CD4-positive, CD25-positive, alpha-beta regulatory T cell (primary cell): ENCODE measurements at places on chromosomes 12 and 14.

DNA sequence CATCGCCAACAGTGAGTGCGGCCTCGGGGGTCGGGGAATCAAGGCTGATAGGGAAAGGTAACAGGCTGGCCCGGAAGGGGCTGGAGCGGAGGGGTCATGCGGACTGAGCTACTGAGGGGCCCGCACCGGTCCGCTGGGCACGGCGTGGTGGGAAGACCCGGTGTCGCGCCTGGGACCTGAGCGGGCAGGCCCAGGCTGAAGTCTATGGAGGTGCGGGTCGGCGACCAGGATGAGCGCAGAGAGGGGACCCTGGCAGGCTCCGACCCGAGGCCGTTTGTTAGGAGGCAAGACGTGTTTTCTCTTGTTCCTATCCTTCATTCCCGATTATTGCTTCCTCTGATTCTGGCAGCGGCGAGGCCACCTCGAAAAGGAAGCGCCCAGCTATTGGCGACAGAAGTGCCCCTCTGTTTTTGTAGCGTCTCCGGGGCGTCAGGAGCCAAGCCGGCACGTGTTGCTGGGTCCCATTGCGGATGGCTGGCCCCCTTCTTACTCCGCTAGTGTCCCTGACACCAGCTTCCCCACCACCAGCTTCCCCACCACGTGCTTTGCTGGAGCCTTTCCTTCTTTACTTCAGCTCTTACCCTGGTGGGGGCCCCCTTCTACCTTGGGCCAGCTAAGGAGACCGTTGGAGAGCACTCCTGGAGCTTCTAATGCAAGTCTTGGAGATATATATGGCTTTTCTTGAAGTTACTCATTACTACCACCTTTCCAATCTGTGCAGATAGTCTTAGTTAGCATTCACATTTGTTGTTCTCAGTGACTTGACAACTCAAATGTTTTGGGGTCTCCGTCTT lies 653 bp downstream of the PA2G4 start:
- H3K27ac ChIP-seq = peak overlapping the region; percentile 89
- DNase-seq = peak; percentile 17
- H3K36me3 ChIP-seq = peaks cover 31% of the 10 kb centered on the region
- no peaks in the 10 kb centered on the region for H3K27me3 ChIP-seq

DNA sequence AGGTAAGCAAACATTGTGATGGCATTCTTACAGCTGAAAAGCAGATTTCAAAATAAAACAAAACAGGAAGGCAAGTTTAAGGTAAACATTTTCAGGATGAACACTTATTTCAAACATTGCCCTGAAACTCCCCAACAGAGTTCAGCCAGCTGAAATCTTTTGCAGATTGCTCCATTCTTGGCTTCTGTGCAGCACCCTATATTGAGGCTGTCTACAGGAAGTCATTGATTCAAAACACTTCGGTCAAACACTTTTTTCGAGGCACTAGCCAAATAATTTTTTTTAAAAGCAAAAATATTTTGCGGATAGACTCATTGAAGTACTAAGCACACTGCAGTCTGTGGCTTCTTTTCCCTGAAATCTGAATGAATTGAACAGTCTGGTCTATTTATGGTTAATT lies 318.1 kb upstream of the PDE3A start:
- H3K27me3 ChIP-seq = no peaks in the 10 kb centered on the region
- no peak overlapping the region for H3K27ac ChIP-seq
- no peaks in the 10 kb centered on the region for H3K36me3 ChIP-seq
- H3K4me3 ChIP-seq = no peak overlapping the region
- H3K4me1 ChIP-seq = no peaks in the 10 kb centered on the region

- peaks cover 41% of the 10 kb centered on the region for H3K4me1 ChIP-seq
- H3K27ac ChIP-seq = peak overlapping the region; percentile 30
- H3K27me3 ChIP-seq = no peaks in the 10 kb centered on the region
- no peak overlapping the region for H3K4me3 ChIP-seq
These were observed 145.9 kb downstream of the PRKCH start for GRCh38 chr14:61467296-61467695.

- H3K27me3 ChIP-seq = no peaks in the 10 kb centered on the region
- no peak overlapping the region for H3K27ac ChIP-seq
- H3K4me3 ChIP-seq = no peak overlapping the region
- DNase-seq = no peak
These were observed 68.3 kb upstream of the SCN8A start for GRCh38 chr12:51522696-51523095.

DNA sequence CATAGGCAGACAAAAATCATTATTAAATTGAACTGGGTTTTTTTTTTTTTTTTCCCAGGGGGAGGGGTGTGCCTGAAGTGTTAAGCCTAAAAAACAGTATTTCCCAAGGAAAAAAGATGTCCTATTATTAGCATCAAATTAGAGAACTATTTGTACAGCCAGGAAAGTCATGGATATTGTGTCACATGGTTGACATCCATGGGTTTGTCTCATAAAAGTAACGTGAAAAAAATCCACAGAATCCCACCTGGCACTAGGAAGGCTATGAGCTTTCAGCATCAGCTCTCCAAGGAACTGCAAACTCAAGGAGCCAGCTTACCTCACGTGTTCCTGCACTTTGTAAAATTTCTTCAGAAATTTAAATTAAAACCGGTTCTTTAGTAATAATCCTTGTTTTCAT lies 69.1 kb upstream of the EGLN3 start:
- no peak overlapping the region for H3K4me3 ChIP-seq
- peaks cover 4% of the 10 kb centered on the region for H3K27me3 ChIP-seq
- no peaks in the 10 kb centered on the region for H3K4me1 ChIP-seq
- no peaks in the 10 kb centered on the region for H3K36me3 ChIP-seq

DNA sequence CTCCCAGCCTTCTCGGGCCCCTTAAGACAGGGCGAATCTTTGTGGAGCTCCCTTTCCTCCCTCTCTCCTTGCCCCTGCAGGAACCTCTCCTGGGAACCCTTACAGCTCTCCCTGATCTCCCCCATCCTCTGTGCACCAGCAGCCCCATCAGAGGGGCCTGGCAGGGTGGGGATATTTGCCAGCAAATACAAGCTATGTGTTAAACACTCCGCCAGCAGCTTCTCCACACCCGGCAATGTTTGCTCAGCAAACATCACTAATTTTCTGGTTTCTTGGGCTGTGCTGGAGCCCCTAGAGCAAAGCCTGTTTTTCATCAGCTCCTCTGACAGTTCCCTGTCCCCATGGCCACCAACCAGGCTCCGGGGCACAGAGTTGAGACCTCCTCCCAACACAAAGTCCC lies 147.5 kb upstream of the LHX5 start:
- no peak overlapping the region for H3K4me3 ChIP-seq
- no peaks in the 10 kb centered on the region for H3K27me3 ChIP-seq
- DNase-seq = no peak

- H3K4me3 ChIP-seq = no peak overlapping the region
- no peaks in the 10 kb centered on the region for H3K27me3 ChIP-seq
- H3K36me3 ChIP-seq = no peaks in the 10 kb centered on the region
- no peak for DNase-seq
- no peaks in the 10 kb centered on the region for H3K4me1 ChIP-seq
- no peak overlapping the region for H3K27ac ChIP-seq
These were observed 47.6 kb upstream of the FAM222A start for GRCh38 chr12:109666068-109666467.

DNA sequence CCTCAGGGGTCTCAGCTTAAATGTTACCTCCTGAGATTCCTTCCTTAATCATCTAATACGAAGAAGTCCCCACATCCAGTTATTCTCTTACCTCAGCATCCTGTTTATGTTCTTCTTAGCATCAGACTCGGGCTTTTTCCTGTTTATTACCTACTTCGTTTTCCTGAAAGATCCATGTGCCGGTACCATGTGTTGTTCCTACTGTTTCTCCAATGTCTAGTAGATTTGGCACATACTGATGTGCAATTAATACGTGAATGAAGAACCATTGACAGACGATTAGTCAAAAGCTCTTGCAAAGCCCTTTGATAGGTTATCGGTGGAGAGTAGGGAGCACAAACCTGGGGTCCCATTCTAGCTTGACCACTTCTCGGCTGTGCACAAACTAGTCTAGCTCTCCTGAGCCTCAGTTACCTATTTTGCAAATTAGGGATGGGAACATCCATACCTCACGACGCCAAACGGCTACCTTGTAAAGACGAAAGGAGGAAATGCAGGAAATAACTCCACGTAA lies 735 bp upstream of the MAPKAPK5 start:
- H3K27ac ChIP-seq = peak overlapping the region; percentile 91
- peaks cover 21% of the 10 kb centered on the region for H3K36me3 ChIP-seq
- no peak for DNase-seq

DNA sequence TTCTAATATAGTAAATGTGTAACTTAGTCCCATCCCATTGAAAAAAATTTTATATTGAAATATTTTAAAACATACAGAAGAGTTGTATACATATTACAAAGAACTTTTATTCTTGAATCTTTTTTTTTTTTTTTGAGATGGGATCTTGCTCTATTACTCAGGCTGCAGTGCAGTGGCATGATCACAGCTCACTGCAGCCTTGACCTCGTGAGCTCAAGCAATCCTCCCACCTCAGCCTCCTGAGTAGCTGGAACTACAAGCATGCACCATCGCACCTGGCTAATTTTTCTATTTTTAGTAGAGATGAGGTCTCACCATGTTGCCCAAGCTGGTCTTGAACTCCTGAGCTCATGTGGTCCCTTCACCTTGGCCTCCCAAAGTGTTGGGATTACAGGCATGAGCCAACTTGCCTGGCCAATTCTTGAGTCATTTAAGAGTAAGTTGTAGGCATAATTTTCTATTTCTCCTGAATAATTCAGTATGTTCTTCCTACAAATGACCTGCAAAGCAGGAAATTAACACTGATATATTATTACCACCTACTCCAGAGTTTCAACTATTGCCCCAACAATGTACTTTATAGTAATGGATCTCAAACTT lies 153.0 kb upstream of the BMP4 start:
- no peak for DNase-seq
- H3K27me3 ChIP-seq = no peaks in the 10 kb centered on the region
- H3K4me3 ChIP-seq = no peak overlapping the region
- no peak overlapping the region for H3K27ac ChIP-seq
- H3K36me3 ChIP-seq = no peaks in the 10 kb centered on the region

DNA sequence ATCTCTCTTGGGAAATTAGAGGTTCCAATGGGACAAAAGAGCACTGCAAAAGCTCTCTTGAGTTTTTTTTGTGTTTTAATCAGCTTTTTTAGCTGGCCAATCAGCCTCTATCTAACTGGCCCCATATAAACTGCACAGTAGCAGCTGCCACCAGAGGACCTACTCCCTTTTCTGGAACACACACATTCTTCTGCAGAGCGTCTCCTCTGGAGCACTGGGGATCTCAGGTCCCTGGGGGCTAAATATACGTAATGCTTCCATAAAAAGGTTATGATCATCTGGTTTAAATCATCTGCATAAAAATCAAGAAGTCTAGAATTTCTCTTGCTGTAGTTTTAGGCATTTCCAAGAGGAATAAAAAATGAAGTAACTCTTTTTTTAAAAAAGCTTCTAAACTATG lies 32.3 kb downstream of the TSPAN8 start:
- no peak overlapping the region for H3K4me3 ChIP-seq
- H3K36me3 ChIP-seq = no peaks in the 10 kb centered on the region
- H3K27ac ChIP-seq = no peak overlapping the region
- no peaks in the 10 kb centered on the region for H3K27me3 ChIP-seq
- no peaks in the 10 kb centered on the region for H3K4me1 ChIP-seq

DNA sequence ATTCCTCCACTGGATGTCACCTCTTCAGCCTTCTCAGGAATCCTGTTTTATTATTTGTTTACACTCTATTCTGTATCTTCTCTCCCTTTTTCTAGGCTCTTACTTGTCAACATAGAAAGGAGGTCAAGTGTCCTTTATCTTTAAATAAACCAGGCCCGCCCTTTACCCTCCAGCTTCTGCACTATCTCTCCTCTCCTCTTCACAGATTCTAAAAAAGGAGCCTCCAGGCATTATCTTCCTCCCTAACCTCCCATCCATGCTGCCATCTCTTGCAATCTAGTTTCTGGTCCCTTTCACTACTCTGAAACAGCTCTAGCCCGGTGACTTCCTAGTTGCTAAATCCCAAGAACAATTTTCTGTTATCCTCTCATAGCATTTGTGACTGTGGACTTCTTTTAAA lies 24.1 kb upstream of the ARID2 start:
- H3K27ac ChIP-seq = no peak overlapping the region
- H3K27me3 ChIP-seq = no peaks in the 10 kb centered on the region
- no peak overlapping the region for H3K4me3 ChIP-seq
- no peaks in the 10 kb centered on the region for H3K4me1 ChIP-seq
- no peaks in the 10 kb centered on the region for H3K36me3 ChIP-seq
